ENCODE measurements at places on chromosomes 5 and 9. TPM values are rescaled to one million over a fixed set of nuclear protein-coding genes. Genes with fewer than 3 reads are reported as not detected.

ADAMTS16 gene
- not detected for total RNA-seq

ENG gene
- total RNA-seq = 27.5 TPM

CNTFR gene
- total RNA-seq = not detected

ENTREP1 gene
- total RNA-seq = not detected

PCDHB11 gene
- not detected for total RNA-seq

- DNase-seq = no peak
- H3K36me3 ChIP-seq = no peaks in the 10 kb centered on the region
- H3K27ac ChIP-seq = no peak overlapping the region
- no peak overlapping the region for H3K4me3 ChIP-seq
- H3K4me1 ChIP-seq = peaks cover 11% of the 10 kb centered on the region
These were observed 6.3 kb upstream of the TNFSF15 start for GRCh38 chr9:114811966-114812636.

GRCh38 chr5:36744773-36745589 is 131.6 kb upstream of the NIPBL start:
- DNase-seq = no peak
- H3K27ac ChIP-seq = no peak overlapping the region
- H3K27me3 ChIP-seq = peaks cover 46% of the 10 kb centered on the region
- H3K4me3 ChIP-seq = peak overlapping the region; percentile 76
- no peaks in the 10 kb centered on the region for H3K36me3 ChIP-seq

GRCh38 chr5:132049093-132049492 is 11.4 kb upstream of the IL3 start:
- no peak overlapping the region for H3K27ac ChIP-seq
- no peak for DNase-seq
- peaks cover 3% of the 10 kb centered on the region for H3K36me3 ChIP-seq
- H3K4me3 ChIP-seq = no peak overlapping the region

GRCh38 chr9:118570066-118570465 is 799.2 kb downstream of the BRINP1 start:
- no peaks in the 10 kb centered on the region for H3K4me1 ChIP-seq
- H3K27me3 ChIP-seq = no peaks in the 10 kb centered on the region
- H3K36me3 ChIP-seq = no peaks in the 10 kb centered on the region
- H3K27ac ChIP-seq = no peak overlapping the region
- no peak for DNase-seq

DNA sequence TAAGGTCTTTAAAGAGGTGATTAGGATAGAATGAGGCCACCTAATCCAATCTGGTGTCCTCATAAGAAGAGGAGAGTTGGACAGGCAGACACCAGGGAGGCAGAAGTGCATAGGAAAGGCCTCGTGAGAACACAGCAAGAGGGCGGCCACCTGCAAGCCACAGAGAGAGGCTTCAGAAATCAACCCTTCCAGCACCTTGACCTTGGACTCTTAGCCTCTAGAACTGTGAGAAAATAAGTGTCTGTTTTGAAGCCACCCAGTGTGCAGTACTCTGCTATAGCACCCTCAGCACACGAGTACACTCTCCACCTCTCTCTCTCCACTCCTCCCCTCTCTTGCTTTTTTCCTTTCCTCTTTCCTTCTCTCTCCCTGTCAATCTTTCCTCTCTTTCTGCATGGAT is 26.8 kb downstream of the NIPAL4 start:
- DNase-seq = no peak
- no peak overlapping the region for H3K4me3 ChIP-seq
- peak overlapping the region; percentile 68 for H3K27ac ChIP-seq
